ENCODE measurements at places on chromosomes 2 and 18.

DNA sequence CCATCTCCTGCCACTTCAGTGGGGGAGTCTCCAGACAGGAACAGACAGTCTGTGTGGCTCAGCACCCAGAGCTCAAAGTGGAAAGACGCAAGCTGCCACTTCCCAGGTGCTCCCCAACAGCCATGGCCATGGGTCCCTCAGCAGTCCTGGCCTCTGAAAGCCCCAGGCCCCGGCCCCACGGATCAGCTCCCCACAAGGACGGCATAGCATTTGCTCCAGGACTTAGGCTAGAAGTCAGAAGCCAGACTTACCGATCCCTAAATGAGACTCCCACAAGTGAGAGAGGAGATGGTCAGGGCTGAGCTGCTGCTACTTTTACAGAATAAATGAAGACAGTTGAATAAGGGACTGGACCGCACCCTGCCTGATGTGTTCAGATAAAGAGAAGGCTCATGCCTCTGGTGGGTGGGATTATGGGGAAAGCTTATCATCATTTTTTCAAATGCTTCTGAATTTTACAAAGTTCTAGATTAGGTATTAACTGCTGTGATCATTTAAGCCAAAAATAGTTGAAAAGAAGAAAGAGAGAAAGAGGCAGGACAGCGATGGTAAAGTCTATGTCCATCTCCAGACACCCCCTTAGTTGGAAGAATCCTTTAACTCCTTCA is 50.5 kb downstream of the ADD2 start:
- no peak for DNase-seq

DNA sequence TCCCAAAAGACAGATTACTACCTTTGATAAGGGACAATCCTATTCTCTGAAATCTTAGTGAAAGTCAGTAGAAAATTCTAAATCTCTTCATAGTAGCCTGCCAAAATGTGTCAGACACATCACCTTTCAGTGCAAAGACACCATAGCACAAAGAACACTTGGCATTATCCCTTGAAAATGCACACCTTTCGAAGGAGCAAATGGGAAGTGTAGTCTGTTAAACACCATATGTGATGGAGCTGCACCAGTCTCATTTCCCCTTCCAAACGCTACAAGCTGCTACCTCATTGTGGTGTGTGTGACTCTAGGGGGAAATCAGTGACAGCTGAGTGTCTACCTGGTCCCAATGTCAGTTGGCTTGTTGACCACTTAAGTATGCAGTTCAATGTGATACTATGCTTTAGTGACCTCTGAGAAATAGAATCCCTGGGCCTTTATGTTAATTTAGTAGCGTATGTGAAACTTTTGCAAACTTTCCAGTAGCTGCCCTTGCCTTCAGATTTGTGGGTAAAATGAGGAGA is 551.7 kb downstream of the ARHGAP15 start:
- no peak for DNase-seq

DNA sequence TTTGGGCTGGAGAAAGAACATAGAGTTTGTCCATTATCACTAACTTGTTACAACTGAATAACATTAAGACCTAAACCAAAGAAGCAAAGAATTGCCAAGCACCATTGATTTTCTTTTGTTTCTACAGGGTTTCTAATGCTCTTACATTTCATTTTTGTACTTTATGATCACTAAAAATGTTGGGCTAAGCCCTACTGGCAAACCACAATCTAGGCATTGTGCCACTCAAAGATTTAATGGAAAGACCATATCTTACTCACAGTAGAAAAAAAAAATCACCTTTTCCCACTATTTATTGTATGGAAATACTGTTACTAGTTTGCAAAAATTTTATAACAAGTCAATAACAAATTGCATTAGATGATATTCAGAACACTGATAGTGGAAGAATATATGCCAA is 447.4 kb upstream of the PKDCC start:
- DNase-seq, result no peak

- no peak for DNase-seq
Measured at GRCh38 chr2:154992826-154993225, 294.3 kb downstream of the KCNJ3 start.

DNA sequence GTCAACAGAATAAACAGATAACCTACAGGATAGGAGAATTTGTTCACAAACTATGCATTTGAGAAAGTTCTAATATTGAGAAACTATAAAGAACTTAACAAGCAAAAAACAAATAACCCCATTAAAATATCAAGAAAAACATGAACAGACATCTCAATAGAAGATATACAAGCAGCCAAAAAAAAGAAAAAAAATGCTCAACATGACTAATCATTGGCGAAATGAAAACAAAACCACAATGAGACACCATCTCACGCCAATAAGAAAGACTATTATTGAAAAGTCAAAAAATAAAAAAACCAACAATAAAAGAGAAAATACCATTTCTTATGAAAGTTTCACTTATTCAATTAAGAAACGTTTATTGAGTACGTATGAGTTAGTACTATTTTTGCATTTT is 800.5 kb downstream of the CBLN2 start:
- DNase-seq, result no peak

DNA sequence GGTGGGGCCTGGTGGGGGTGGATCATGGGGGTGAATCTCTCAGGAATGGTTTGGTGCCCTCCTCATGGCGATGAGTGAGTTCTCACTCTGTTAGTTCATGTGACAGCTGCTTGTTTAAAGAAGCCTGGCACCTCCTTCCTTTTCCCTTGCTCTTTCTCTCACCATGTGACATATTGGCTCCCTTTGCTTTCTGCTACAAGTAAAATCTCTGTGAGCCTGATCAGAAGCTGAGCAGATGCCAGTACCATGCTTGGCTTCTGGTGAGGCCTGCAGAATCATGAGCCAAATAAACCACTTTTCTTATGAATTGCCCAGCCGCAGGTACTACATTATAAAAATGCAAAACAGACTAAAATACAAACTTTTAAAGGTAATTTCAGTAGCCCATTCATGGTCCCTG is 73.4 kb upstream of the TEX51 start:
- no peak for DNase-seq

- no peak for DNase-seq
Measured at GRCh38 chr18:69951182-69951581, 3.5 kb upstream of the CD226 start.

GRCh38 chr2:76640905-76641304 is 881.3 kb downstream of the LRRTM4 start:
- DNase-seq, result no peak

- DNase-seq, result no peak
Measured at GRCh38 chr2:187215532-187216240, 232.4 kb downstream of the CALCRL start.

DNA sequence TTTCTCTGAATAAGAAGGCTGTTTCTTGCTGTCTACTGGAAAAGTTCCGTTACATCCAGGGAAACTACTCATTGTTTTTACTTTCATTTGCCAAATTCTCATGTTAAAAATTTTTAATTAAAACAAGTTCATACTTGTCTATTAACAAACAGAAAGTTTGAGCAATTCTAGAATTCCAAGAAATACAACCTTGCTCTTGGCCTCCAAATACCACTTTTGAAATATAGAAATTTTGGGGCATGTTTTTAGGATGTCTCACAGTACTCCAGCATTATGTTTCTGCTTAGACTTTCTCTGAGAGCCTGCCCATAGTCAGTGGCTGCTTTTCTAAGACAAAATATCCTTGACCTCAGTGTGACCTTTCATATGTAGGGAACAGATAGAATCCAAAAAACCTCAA is 228.7 kb upstream of the RND3 start:
- DNase-seq, result no peak

- no peak for DNase-seq
Measured at GRCh38 chr18:79766308-79766707, 31.4 kb upstream of the KCNG2 start.

GRCh38 chr2:47602996-47603395 is 179.9 kb upstream of the MSH6 start:
- no peak for DNase-seq

DNA sequence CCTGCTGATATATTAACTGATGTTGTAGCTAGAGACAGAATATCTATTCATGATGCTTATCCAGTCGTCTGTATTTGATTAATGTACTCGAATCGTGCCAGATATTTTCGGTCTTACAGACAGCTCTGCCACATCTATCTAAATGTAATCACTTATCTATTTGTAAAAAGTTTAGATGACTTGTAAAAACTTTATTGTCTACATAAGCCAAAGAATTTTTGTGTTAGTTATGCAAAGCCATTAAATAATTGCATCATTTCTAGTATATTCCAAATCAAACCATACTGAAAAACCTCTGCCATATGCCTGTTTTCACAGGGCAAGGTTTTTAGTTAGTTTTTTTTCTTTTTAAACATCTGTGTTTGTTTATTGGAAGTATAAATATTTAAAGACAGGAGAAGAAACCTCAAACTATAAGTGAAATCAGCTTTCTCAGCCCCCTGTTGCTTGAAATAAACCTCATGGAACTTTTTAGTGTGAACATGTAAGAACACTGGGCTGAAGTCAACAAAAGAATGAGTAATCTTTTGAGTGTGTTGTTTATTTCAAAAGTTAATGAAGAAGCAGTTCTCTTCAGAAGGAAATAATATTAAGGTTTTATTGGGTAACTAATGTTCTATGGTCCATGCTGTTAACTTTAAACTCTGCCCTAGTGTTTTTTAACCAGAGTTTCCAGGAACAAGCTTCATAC is 657.6 kb upstream of the SYT4 start:
- DNase-seq, result no peak

GRCh38 chr2:185817991-185818390 is 79.4 kb downstream of the FSIP2 start:
- DNase-seq, result no peak

DNA sequence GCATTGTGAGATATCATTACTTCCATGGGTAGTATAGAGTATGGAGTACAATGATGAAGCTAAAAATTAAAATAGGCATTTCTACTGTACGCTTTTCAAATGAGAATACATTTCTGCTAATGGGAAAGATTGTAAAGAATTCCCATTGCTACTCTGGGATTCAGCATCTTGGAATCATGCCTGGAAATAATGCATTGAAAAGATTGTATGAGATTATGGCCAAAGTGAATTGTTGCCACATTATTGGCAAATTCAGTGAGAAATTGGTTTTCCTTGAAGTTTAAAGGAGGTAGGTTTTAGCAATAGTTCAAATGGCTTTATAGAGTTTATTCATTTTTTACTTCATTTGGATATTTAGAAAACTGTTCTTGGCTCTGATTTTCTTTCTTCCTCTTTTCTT is 157.9 kb downstream of the GULP1 start:
- DNase-seq, result no peak

GRCh38 chr2:180169474-180169873 is 162.4 kb upstream of the CWC22 start:
- no peak for DNase-seq

- DNase-seq, result no peak
Measured at GRCh38 chr2:1830936-1831619, 86.8 kb upstream of the PXDN start.

DNA sequence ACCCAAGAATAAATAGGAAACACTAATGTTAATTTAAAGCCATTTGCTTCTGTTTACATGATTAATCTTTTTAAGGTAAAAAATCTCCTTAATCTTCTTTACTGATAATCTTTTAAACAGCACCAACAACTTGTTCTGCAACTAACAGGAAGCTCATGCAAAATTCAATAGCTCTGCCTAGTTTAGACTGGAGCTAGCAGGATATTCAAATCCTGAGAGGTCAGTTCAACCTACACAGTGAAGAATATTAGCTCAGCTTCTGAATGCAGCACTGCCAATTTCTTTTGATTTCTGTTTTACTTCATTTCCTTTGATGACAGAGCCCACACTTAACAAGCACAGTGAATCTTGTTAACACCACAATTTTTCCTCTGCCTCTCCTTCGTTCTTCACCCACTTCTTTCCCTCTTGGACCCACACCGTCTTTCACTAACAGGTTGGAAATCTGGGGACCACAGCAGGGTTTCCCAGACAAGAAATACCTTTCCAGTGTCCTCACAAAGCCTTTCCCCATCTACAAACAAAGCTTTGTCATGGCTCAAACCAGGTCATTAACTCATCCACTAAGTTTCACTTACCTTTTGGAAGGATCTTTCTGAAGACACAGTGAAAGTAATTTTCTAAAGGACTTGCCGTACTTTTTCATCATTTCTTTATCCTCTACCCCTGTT is 109.8 kb downstream of the STK39 start:
- no peak for DNase-seq

GRCh38 chr2:218734190-218734975 is 23.7 kb downstream of the TTLL4 start:
- DNase-seq, result no peak

DNA sequence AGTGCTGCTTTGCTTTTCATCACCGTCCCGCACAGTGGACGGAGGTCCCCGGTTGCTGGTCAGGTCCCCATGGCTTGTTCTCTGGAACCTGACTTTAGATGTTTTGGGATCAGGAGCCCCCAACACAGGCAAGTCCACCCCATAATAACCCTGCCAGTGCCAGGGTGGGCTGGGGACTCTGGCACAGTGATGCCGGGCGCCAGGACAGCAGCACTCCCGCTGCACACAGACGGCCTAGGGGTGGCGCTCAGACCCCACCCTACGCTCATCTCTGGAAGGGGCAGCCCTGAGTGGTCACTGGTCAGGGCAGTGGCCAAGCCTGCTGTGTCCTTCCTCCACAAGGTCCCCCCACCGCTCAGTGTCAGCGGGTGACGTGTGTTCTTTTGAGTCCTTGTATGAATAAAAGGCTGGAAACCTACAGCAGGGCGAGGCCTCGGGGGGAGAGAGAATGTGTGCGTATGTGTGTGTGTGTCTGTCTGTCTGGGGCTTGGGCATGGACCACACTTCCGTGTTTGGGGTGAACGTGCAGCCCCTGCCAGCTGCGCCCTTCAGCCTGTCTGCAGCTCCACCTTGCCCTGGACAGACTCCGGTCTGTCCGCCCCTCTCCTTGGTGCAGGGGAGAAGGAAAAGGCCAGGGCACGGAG is 32.3 kb downstream of the GPC1 start:
- DNase-seq, result no peak

DNA sequence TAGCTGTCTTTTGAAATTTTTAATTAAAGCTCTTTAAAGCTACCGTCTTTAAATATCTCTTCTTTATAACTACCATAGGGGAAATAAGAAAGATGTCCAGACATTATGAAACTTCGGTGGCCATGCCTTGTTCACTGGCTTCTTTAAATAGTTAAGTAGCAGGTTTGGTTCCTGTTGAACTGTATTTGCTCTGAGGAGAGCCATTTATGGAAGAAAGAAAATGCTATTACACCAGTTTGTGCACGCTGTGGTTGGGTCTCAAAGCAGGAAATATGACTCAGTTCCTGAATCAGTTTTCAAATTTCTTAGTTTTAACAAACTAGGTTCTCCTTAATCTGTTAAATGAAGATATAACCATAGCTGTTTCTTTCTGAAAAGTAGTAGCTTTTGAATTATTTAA is 12.2 kb downstream of the ARPC2 start:
- no peak for DNase-seq

DNA sequence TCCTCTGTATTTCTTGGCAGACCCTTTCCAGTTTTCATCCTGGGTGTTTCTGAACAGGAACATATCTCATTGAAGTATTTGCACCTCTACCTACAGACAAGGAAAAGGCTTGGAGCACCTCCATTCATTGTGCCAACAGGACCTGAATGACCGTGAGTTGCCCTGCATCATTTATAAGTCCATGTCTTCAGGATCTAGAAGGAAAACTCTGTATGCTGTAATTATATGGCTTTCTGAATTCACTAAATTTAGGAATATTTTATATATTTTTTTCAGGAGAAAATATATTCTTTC is 402.3 kb upstream of the SLC14A2 start:
- no peak for DNase-seq

Measured in keratinocyte (primary cell).